Immature natural killer cell (primary cell): ENCODE measurements at places on chromosomes 16 and 17. TPM values are rescaled to one million over a fixed set of nuclear protein-coding genes. Genes with fewer than 3 reads are reported as not detected.

Gene TNFRSF13B
- not detected for polyA plus RNA-seq

Gene TBC1D3
- not detected for polyA plus RNA-seq

Gene ZFP3
- polyA plus RNA-seq, result not detected

Gene WSCD1
- polyA plus RNA-seq, result not detected

GRCh38 chr16:7914748-7915147, 582.1 kb downstream of the RBFOX1 start:
- H3K36me3 ChIP-seq, result no peaks in the 10 kb centered on the region
- no peaks in the 10 kb centered on the region for H3K27me3 ChIP-seq
- no peak for DNase-seq
- H3K4me1 ChIP-seq, result no peaks in the 10 kb centered on the region

DNA sequence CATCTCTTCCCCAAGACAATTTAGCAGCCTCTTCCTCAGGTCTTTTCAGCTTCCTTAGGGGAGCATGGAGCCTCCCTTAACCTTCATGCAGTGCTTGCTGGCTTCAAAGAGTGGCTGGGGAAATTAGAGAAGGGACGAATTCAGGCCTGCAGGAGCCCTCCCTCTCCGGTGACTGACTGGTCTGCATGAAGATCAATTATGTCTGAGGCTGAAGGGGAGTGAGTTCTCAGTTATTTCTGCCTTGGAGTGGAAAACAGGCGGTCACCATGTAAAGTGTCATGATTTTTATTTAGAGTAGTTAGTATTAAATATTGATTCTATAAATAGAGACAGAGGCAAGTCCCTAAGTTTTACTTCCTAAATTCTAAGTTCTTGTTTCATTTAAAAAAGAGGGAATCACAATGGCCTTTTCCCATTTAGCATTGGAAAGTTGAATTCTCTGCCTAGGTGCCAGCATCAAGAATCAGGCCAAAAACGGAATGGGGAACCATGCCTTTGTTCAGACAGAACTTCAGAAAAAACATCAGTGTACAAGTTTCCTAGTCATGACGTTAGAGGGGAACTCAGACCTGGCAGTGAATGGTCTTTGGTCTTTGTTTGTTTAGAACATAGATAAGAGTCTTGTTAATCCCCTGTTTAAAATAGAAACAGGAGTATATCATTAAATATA, 4.4 kb downstream of the GABARAPL2 start:
- H3K4me3 ChIP-seq, result no peak overlapping the region
- peaks cover 5% of the 10 kb centered on the region for H3K27me3 ChIP-seq
- H3K4me1 ChIP-seq, result peaks cover 57% of the 10 kb centered on the region
- peak overlapping the region; percentile 48 for H3K27ac ChIP-seq

GRCh38 chr17:11996722-11997146, 541 bp downstream of the ZNF18 start:
- peak overlapping the region; percentile 97 for H3K4me3 ChIP-seq
- H3K4me1 ChIP-seq, result peaks cover 39% of the 10 kb centered on the region
- no peak for DNase-seq
- peak overlapping the region; percentile 89 for H3K27ac ChIP-seq
